ENCODE measurements at places on chromosomes 5 and 9.
A peak's percentile ranks its signal among the peaks of the same experiment; 100 is the strongest.

DNA sequence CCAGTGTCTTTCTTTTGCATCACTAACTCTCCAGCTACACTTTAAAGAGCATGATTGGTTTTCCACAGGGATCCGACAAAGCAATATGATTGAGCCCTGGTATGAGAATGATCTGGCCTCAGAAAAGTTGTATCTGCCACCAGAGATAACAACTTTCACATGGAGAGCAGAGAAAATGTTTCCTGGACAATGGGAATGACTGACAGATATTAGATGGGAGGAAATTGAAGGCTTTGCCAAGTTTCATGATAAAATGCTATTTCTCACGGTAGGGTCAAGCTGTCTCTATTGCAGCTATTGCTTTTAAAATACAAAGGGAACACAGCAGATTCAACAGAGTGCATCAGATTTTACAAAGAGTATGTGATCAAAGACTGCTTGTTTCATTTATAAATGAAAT is 56.4 kb upstream of the GLIS3 start:
- DNase-seq, result no peak

- no peak for DNase-seq
These were observed 11.3 kb upstream of the GGTA1 start for GRCh38 chr9:121510766-121511550.

- no peak for DNase-seq
These were observed 308.9 kb downstream of the SLIT3 start for GRCh38 chr5:168992016-168992415.

DNA sequence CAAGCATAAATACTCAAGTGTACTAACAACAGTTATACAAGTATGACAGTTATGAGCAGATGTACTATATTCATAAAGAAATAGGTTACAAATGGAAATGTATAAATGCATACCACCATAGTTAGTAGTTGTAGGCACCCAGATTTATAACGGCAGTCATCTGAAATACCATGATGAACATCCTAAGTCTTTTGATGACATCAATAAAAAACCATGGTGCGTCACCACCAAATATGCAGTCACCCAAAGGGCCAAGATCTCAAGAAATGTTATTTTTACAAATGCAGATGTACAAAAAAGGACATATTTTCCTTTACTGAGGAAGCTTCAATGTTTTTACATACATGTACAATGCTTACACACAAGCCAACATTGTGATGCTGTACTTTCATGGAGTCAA is 70.8 kb upstream of the XPA start:
- DNase-seq, result no peak

GRCh38 chr5:104431981-104432380 is 869.4 kb upstream of the NUDT12 start:
- no peak for DNase-seq

DNA sequence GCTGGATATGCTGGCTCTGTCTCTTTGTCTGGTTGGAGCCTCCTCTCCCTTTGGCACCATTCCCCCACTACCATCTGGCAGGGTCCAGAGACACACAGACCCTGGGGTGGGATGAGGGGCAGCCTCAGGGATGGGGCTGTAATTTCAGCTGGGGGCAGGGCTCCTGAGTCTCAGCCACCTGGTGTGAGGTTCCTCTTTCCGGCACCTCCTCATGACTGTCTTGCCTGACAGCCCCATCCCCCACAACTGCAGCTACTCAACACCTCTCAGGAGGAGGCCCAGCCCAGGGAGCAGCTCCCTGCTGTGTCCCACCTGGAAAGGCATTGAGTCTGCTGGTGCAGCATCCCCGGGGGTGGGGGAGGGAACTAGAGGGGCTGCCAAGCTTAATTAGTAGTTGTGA is 11.7 kb upstream of the RPS14 start:
- DNase-seq, result no peak

GRCh38 chr5:149271716-149272563 is at the start of gene AFAP1L1:
Gene AFAP1L1 (plus strand): TSS chr5:149271859. CDS start chr5:149271969, 110 bp downstream.
- DNase-seq, result peak; percentile 89

GRCh38 chr9:87614397-87614796 is 111.5 kb upstream of the CTSL start:
- DNase-seq, result no peak

DNA sequence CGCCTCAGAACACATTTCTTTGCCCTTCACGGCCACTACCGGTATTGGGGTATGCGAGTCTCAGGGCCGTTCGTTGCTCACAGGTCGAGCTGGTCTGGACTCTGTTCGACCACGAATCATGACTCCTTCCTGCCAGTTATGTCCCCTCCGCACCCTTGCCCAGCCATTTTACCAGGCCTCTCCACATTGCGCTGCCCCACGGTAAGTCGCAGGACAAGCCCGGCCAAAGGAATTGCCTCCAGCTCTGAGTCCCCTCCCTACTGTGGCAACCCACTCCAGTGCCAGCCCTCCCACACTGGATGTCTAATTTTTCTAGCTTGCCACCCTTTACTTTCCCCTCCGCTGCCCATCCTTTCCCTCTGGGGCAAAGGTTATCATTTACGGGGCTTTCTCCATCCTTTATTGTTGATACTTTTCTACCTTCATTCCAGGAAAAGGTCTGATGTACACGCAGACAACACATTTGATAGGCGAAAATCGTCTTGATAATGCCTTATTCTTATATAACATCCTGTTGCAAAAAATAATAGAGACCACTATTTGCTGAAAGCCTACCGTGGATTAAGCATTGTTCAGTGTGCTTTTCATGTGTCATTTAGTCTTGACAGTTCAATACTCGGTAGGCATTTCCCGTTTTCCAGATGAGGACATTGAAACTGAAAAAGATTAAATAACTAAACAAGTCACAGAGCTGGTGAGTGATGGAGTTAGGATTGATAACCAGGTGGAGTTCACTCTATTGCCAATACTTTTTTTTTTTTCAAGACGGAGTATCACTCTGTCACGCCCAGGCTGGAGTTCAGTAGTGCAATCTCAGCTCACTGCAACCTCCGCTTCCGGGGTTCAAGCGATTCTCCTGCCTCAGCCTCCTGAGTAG is 958 bp upstream of the HSPA5 start:
- DNase-seq, result peak; percentile 86

GRCh38 chr5:149863830-149864229 is 80.8 kb downstream of the PDE6A start:
- no peak for DNase-seq

- DNase-seq, result no peak
These were observed 15.2 kb downstream of the RNF180 start for GRCh38 chr5:64180661-64181343.

GRCh38 chr9:135334953-135335460 is 144.6 kb upstream of the PPP1R26 start:
- DNase-seq, result peak; percentile 56

DNA sequence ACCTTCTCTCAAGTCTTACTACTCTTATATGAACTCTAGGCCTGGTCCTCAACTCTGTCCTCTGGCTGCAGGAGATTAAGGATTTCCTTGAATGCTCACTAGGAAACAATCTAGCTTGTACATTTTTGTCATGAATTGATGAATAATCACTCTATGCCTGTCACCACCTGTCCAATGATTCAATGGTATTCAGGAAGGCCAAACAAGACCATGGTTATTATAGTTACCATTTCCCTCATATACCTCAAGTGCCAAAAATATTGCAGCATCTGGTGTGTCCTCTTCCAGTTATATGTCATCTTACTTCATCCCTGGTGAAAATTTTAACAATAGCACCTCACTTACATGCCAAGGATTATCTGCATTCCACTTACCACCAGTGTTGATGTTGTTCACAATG is 179.0 kb upstream of the MOCS2 start:
- DNase-seq, result no peak

- peak; percentile 20 for DNase-seq
These were observed 171.3 kb downstream of the RGS3 start for GRCh38 chr9:113634596-113635515.

DNA sequence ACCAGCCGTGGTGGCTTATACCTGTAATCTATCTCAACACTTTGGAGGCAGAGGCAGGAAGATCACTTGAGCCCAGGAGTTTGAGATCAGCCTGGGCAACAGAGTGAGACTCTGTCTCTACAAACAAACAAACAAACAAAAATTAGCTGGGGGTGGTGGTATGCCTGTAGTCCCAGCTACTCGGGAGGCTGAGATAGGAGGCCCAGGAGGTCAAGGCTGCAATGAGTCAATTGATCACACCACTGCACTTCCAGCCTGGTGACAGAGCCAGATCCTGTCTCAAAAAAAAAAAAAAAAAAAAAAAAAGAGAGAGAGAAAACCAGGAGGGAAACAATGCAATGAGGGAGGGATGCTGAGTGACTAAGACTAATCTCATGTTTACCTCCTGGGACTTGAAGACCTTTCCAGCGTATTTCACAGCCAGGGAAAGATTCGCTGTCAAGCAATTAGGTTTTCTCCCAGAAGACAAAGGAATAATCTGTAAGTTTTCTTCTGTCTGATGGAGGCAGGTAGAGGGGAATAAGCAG is 51.1 kb upstream of the MIER3 start:
- DNase-seq, result no peak

- no peak for DNase-seq
These were observed 5.1 kb downstream of the MAP1B start for GRCh38 chr5:72112389-72112788.

DNA sequence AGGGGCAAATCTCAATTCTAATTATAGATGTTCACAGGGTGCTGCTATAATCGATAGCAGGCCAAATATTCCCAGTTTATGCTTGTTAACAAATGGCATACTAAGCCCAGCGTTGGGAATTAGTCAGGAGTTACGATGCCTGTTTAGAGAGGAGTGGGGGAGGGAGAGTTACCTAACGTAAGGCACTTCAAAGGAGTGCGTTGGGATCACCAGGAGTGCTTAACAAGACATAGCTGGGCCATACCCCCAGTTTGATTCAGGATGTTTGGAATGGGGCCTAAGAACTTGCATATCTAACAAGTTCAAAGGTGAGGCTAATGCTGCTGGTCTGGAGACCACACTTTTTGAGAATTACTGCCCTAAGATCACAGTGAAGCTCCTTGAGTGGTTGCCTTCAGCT is 14.5 kb upstream of the SRP19 start:
- no peak for DNase-seq

DNA sequence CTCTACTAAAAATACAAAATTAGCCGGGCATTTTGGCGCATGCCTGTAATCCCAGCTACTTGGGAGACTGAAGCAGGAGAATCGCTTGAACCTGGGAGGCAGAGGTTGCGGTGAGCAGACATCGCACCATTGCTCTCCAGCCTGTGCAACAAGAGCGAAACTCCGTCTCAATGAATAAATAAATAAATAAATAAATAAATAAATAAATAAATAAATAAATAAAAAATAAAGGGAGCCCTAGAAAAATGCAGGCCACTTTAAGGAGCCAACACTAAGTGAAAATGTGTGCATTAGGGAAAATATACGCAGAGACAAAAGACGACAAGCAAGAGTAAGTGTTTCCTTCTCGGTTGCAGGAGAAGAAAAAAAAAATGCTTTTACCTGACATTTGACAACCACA is 132.6 kb upstream of the CDH10 start:
- DNase-seq, result no peak

GRCh38 chr5:6264394-6264793 is 114.0 kb downstream of the MED10 start:
- DNase-seq, result no peak

GRCh38 chr9:17536027-17536426 is 42.8 kb upstream of the SH3GL2 start:
- no peak for DNase-seq

- no peak for DNase-seq
These were observed 21.1 kb downstream of the RALGDS start for GRCh38 chr9:133099726-133100505.

DNA sequence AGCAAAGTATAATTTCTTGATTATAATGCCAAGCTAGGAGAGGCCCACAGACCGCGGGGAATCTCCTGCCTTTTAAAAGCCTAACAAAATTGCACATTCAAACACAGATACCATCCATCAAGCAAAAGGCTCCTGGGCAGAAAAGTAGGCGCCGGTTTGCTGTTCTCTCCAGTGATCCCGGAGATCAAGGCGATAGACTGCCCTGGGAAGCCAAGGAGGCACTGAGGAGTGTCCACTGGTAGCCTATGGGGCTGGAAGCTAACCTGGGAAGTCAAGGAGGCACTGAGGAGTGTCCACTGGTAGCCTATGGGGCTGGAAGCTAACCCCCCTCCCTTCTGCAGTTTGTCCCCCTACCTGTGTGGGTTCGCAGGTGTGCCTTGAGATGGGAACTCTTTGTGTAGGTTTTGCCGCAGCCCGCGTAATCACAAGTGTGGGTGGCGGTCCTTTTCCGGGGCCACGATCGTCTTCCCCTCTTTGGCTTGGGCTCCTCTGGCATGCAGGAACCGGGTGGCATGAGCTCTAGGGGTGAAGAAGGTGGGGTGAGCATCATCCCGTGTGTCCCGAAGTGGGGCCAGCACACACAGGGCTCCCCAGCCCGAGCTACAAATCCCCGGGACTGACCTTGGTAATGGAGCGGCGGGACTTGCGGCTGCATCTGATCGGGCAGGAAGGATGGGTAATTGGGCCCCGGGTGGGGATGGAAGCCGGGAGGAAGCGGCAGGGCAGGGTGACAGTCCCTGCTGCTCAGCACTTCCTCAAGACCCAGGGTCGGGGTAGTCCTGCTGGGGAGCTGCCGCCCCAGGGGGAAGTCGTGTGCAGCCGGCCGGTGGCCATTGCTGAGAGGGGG is 2.7 kb downstream of the KLF4 start:
- DNase-seq, result no peak

DNA sequence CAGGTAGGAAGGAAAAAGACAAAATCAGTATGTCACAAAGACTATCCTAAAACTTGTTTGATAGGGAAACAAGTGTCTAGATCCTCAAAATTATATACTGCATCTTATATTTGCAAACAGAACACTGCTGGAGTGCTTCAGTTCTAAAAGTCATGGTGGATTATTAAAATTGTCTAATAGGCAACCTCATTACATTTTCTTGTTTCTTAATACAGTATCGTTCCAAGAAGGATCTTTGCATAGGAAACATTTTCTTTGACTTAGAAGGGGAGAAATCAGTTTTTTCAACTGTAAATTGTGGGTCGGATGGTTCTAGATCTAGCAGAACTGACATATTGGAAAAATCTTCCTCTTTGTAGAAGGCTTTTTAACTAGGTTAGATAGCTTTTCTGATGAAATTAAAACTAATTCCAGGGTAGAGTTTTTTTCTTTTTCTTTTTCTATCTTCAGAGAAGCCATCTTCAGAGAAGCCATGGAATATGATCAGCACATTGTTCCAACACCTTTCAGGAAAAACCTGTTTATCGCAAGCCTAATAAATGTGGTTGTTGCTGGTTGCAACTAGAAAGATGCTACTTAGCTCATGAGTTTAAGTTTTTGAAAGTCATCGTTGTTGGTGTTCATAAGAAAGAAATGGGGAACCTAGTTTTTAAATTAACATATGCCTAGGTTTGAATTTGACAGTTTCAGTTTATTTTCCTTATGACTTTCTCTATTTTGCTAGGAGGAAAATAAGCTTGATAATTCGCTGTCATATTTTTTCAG is 7.4 kb downstream of the CPEB4 start:
- no peak for DNase-seq

DNA sequence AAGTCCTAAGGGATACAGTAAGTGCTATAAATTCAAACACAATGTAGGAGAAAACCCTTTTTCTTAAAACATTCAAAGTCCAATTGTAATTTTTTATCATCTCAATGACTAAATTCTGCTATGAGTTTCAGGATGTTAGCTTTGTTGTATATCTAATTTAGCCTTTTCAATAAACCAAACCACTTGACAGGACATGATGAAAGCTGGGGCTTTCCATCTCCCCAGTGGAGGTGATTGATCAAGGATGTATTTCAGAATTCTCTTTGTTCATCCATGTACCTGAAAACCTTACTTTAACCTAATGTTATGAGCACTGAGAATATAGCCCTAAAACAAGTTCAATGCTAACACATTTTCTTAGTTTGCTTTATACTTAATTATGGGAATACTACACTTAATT is 639.0 kb upstream of the ITGA1 start:
- DNase-seq, result no peak

GRCh38 chr9:75539523-75539922 is 350.9 kb upstream of the PCSK5 start:
- DNase-seq, result no peak
